CD4-positive, alpha-beta T cell treated with Interleukin-4 for 4 hours (primary cell): ENCODE measurements at places on chromosomes 4 and X.

DNA sequence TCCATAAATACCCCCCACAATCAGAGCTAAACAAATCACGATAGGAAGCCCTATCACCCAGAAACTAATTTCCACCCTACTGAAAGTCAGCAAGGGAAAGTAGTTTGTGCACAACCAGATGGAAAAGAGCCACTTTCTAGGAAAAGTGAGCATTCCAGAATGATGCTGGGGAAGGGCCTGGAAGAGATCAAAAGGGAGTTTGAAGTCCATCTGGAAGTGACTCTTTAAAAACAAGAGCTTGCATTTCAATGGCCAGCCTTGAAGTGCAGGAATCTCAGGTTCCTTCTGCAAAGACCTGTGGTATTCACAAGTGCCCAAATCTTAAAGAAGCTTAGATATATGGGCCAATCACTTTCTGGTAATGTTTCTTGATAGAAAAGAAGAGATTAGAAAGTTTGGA is 97.0 kb upstream of the LDB2 start:
- no peak for DNase-seq

GRCh38 chr4:519203-519651 is 20.2 kb downstream of the PIGG start:
- DNase-seq, result no peak

DNA sequence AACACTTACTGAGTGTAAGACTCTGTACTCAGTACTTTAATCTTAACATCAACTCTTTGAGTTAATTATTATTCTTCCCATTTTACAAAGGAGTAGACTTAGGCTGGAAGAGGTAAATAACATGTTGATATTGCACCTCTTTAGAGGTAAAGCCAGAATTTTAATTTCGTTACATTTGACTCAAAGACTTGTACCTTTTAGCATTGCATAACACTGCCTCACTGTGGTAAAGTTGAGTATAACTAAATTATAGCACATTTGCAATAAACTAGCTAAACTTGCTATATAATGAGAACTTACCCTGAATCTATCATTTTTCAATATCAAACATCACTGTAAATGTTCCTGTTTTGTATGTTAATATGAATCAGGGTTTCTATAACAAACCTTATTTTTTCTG is 218.5 kb downstream of the PRR32 start:
- DNase-seq, result no peak

DNA sequence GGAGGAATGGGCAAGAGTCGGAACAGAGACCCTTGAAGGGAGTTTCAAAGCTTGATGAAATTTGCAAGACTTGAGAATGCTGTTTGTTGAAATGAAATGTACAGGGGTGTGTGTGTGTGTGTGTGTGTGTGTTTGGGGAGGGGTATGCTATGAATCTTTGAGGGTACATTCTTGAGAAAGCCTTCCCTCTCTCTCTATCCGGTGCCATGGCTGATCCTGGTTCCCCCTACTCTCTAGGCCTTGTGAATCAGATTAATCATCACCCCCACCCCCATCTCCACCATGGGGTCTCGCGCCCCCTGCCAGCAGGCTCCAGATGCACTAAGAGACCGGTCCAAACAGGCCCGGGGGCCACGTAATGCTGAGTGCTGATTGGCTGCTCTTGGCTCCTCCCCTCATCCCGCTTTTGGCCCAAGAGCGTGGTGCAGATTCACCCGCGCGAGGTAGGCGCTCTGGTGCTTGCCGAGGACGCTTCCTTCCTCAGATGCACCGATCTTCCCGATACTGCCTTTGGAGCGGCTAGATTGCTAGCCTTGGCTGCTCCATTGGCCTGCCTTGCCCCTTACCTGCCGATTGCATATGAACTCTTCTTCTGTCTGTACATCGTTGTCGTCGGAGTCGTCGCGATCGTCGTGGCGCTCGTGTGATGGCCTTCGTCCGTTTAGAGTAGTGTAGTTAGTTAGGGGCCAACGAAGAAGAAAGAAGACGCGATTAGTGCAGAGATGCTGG is at the start of gene HTR2C:
HTR2C (plus strand) TSS at position 441 of the 729 bp plus-strand sequence. CDS start 142,851 bp downstream, outside the sequence.
- DNase-seq, result no peak

- no peak for DNase-seq
Observed at GRCh38 chr4:74410272-74410671, 34.7 kb upstream of the AREG start.

- DNase-seq, result no peak
Observed at GRCh38 chr4:141174457-141174856, 41.2 kb upstream of the RNF150 start.

DNA sequence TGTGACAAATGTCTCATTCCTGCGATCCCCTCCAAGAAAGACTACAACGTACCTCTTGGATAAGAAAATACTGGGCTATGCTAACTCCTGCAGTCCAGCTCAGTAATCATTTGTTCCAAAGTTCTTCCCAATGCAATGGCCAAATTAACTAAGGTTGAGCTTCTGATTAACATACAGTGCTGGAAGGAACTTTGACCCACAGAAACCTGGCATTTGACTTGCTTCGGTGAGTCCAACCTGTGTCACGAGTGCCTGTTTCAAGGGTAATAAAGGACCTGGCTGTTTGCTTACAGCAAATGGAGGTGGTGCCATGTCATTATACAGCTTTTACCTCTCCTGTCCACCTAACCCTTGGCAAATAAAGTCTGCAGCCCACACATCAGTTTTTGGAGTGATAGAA is 83.2 kb downstream of the RBM47 start:
- DNase-seq, result no peak

- no peak for DNase-seq
Observed at GRCh38 chr4:128558896-128559679, 250.4 kb upstream of the JADE1 start.

- peak; percentile 51 for DNase-seq
Observed at GRCh38 chrX:56726605-56727004, 2.4 kb upstream of the NBDY start.

- DNase-seq, result no peak
Observed at GRCh38 chr4:185672618-185673017, 137.3 kb upstream of the PDLIM3 start.

- DNase-seq, result no peak
Observed at GRCh38 chrX:39067866-39068265, 266.6 kb downstream of the MID1IP1 start.

DNA sequence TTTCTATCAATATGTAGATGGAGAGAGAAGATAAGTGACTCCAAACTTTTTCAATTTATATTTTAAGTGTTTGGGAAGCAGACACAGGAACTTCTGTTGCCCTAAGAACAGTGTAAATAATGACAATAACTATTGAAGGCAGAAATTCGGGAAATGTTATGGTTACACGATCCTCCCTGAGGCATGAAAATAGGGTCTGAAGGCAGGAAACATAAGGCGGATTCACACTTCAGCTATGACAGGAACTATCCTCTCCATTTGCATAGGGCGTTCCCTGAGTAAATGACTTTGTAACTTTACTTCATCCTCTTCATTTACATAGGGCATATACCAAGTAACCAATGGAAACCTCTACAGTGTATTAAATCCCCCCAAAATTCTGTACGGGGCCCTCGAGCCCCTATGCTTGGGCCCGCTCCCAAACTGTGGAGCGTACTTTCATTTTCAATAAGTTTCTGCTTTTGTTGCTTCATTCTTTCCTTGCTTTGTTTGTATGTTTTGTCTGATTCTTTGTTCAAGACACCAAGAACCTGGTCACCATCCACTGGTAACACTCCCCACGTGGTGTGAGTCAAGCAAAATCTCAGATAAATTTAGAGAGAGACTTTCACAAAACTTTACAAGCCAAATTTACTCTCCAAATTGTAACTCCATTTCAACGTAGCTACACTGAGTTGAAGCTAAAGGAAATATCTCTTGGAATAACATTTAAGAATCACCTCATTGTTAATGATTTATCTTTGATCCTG is 2504.3 kb downstream of the ARAP2 start:
- no peak for DNase-seq

- DNase-seq, result no peak
Observed at GRCh38 chrX:153623310-153624029, 23.5 kb upstream of the DUSP9 start.

- DNase-seq, result no peak
Observed at GRCh38 chr4:98113012-98113411, 30.3 kb downstream of the STPG2 start.

- no peak for DNase-seq
Observed at GRCh38 chrX:68451720-68452119, 18.4 kb upstream of the OPHN1 start.

DNA sequence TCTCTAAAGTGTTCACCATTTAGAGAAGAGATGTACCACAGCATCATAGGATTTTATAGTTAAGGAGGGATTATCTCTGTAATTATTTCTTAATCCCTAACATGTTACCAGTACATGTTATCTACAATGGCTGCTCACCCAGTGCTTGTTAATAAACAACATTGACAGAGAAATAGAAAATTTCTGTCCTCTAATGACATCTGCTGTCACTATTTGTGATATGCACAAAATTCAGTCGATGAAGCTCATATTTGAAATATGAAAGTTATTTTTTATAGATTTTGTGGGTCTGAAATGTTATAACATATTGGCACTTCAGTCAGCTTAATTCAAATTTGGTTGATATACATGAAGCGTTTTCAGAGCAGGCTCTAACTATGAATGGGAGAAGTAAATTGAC is 48.8 kb upstream of the GRXCR1 start:
- no peak for DNase-seq

DNA sequence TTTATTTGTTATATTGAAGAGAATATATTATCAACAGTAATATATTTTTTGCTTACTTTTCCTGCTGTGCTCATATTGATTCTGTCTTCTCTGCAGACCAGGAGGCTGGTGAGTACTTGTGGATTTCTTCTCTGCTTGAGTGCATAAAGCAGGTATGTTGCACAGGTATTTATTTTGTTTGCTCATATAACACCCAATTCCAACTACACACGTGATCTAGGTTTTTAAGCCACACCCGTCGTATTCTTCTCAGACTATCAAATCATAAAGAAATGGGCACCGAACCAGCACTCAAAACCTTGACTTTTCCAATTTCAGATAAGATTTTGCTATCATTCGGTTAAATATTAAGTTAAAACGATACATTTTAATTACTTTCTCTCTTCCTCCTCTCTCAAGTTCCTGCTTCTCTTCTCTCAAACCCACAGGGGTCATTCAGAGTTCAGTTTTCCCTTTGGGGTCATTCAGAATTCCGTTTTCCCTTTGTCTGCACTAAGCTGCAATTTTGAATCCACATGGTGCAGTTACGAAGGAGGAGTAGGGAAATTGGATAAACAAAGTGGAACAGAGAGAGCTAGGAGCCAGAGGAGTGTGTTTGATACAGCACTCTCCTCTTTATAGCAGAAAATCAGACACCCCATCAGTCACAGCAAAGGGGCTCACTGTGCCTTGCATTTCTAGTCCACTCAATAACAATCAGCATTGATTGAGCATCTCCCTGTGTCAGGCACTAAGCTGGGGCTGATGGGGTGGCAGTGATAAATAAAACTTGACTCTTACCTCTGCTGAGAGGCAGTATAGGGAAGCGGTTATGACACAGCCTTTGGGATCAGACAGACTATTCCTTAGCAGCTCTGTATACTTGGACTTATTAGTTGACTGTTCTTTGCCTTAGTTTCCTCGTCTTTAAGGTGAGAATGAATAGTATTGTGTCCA is at the start of gene ADH1C:
ADH1C (minus strand) TSS at position 145 of the 936 bp plus-strand sequence; CDS start at position 74, 71 bp downstream.
- no peak for DNase-seq

DNA sequence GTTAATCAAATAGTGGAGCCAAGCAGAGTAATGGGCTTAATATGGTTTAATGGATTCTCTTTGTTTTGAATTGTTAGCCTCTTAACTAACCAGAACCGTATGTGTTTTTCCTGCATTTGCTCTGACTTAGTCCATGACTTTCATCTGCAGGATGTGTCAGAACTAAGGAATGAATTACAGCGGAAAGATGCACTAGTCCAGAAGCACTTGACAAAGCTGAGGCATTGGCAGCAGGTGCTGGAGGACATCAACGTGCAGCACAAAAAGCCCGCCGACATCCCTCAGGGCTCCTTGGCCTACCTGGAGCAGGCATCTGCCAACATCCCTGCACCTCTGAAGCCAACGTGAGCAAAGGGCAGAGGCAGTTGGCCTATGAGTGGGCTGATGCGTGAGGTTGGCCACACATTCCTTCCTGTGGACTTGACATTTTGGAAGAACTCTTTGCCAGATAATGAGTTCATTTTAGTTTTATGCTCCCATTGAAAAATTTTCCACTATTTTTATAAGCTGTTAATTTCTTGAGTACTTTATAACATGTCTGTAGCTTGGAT is 9.1 kb downstream of the MED28 start:
- DNase-seq, result no peak

GRCh38 chr4:29970626-29971025 is 749.5 kb upstream of the PCDH7 start:
- no peak for DNase-seq

GRCh38 chrX:38117485-38117884 is 103.2 kb downstream of the SRPX start:
- no peak for DNase-seq

- no peak for DNase-seq
Observed at GRCh38 chr4:18390655-18391353, 369.2 kb upstream of the LCORL start.

- DNase-seq, result no peak
Observed at GRCh38 chr4:188665491-188666457, 526.5 kb downstream of the TRIML1 start.

DNA sequence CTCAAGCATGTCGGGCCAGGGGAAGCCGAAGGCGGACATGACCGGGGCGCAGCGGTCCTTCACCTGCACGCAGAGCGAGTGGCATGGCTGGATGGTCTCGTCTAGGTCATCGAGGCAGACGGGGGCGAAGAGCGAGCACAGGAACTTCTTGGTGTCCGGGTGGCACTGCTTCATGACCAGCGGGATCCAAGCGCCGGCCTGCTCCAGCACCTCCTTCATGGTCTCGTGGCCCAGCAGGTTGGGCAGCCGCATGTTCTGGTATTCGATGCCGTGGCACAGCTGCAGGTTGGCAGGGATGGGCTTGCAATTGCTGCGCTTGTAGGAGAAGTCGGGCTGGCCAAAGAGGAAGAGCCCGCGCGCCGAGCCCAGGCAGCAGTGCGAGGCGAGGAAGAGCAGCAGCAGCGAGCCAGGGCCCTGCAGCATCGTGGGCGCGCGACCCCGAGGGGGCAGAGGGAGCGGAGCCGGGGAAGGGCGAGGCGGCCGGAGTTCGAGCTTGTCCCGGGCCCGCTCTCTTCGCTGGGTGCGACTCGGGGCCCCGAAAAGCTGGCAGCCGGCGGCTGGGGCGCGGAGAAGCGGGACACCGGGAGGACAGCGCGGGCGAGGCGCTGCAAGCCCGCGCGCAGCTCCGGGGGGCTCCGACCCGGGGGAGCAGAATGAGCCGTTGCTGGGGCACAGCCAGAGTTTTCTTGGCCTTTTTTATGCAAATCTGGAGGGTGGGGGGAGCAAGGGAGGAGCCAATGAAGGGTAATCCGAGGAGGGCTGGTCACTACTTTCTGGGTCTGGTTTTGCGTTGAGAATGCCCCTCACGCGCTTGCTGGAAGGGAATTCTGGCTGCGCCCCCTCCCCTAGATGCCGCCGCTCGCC is at the start of gene SFRP2:
SFRP2 (minus strand) TSS at position 671 of the 864 bp plus-strand sequence; CDS start at position 423, 248 bp downstream.
- DNase-seq, result no peak

GRCh38 chrX:19646282-19646681 is 131.0 kb upstream of the MAP3K15 start:
- no peak for DNase-seq

DNA sequence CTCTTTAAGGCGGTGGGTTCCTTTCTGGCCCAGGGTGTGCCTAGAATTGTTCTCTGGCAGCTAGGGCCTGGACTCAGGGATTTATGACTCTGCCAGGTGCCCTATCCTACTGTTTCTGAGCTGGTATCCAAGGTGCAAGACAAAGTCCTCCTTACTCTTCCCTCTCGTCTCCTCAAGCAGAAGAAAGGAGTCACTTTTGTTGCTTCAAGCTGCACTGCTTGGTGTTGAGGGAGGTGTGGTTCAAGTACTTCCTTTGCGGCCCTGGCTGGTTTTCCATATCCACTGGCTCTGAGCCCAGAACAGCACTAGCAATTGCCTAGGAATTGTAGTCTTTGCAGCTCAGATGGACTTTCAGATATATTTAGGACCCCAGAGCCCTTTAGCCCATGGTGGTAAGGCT is 39.3 kb downstream of the RTL3 start:
- no peak for DNase-seq
